ENCODE measurements at places on chromosomes 5 and 9.

DNA sequence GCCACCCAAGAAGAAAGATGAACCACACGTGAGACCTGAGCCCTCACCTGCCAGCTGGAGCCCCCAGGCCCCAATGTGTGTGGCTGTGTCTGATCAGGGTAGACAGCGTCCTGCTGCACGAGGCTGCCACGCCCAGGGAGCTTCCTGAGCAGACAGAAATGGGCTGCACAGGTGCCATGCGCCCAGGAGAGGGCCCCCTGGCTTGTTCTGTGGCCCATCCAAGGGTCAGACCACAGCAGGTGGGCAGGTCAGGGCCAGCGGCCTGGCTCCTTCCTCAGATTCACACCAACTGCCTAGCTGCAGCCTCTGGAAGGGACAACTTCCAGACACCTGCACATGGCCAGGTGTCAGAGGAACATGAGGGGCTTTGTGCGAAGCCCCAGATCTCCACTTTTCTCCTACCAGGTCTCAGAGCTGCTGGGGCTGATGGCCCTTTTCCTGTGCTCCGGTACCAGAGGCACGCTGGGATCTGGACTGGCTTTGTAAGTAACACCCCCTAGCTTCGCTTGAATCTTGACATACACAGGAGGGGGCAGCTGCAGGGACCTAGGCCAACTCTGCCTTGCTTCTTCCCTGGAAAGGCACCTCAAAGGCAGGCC, 10.8 kb downstream of the SARDH start:
- DNase-seq = no peak

DNA sequence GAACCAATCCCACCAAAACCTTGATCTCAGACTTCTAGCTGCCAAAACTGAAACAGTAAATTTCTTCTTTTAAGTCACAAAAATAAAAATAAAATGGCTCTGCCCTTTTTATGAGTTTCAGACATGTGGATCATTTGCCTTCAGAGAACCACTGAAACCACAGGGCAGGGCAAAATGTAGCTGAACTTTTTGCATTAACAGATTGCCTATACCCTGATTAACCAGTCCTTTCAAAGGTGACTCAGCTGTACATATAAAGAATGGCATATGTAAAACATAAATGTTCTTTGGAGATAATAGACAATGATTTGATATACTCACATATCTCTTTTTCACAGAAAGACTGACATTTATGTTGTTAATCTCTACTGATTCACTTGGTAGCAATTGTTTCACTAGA, 187.1 kb upstream of the GRIN3A start:
- DNase-seq = no peak

DNA sequence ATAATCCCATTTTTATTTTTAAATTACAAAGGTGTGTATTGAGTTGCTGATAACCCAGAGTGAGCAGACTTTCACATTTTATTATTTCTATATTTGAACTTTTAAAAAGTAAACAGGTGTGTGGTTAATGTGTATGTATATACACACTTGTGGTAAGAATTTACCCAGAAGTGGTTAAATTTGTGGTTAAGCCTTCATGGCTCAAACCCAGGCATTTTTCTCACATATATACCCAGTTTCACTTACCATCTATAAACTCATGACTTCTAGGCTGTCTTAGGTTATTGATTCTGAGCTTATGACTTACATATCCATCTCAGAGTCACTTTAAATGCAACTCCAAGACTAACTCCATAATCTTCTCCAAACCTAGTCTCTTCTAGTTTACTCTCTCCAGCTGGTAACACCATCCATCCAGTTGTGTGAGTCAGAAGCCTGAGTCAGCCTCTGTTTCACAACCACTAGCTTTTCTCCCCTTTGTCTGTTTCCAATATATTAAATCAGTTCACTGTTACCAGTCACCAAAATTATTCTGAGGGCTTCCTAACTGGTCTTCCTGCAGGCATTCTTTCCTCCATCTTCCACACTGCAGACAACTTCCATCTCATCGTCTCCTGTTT, 20.2 kb downstream of the ZBED3 start:
- DNase-seq = no peak

DNA sequence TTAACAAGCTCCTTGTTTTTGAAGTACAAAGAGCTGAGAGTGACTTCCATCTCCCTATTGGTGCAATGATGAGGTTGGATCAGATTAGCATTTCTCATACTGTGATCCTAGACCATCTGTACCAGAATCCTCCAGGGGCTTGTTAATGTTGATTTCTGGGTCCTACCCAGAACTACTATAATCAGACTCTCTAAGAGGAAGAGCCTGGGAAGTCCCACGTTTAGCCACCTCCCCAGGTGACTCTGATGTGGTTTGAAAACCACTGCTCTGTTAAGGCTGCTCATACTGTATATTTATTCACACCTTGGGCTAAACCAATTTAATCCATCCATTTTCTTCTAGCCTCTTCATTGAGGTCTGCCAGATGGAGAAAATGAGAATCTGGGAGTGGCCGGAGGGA, 49.6 kb upstream of the SMIM32 start:
- DNase-seq = no peak

- no peak for DNase-seq
These were observed 151.8 kb upstream of the VLDLR start for GRCh38 chr9:2469681-2470221.

GRCh38 chr9:4489919-4490704, at the start of gene SLC1A1:
Gene SLC1A1, plus strand, starts transcription at chr9:4490468. Its CDS starts 212 bp downstream, at chr9:4490680.
- DNase-seq = no peak

GRCh38 chr5:40660751-40661150, 19.0 kb upstream of the PTGER4 start:
- no peak for DNase-seq

GRCh38 chr9:113350937-113351336, 1.6 kb downstream of the BSPRY start:
- no peak for DNase-seq

GRCh38 chr5:164672931-164673694, 1167.7 kb downstream of the MAT2B start:
- DNase-seq = no peak

GRCh38 chr5:120088836-120089235, 375.3 kb upstream of the PRR16 start:
- DNase-seq = no peak

- no peak for DNase-seq
These were observed 109.6 kb downstream of the BAAT start for GRCh38 chr9:101274971-101275768.

- DNase-seq = no peak
These were observed 210.1 kb upstream of the TRIM32 start for GRCh38 chr9:116476935-116477381.

GRCh38 chr5:149427374-149427773, 48.3 kb upstream of the IL17B start:
- DNase-seq = no peak

- no peak for DNase-seq
These were observed 117.0 kb upstream of the BOD1 start for GRCh38 chr5:173733425-173733824.

DNA sequence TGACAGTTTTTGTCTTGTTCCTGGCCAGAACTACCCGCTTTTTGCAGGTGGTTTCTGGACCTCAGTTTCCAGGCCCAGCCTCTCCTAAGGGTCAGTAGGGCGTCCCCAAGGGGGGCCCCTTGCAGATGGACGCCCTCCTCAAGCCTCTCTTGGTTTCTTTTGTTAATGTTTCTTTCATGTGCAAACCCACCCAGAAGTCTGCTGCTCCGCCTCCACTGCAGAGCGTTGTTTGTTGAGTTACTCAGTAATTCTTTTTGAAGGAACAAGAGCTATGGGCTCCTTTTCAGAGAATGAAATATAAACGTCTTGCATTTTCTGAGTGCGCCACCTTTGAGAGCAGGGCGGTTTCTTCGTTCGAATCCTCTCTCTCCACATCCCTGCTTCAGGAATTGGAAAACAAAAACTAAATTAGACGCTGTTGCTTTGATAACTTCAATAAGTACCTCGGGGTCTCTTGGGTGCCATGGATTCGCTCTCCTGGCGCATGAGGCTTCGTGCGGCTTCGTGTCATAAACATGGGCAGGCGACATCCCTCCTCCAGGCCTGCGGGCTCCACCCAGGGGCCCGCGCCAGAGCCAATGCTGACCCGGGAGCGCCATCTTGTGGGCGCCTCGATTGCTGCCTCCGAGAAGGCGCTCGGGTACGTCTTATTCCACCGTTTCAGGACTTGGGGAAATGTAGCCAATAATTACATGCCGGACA, 38.3 kb upstream of the CKMT2 start:
- peak; percentile 90 for DNase-seq

DNA sequence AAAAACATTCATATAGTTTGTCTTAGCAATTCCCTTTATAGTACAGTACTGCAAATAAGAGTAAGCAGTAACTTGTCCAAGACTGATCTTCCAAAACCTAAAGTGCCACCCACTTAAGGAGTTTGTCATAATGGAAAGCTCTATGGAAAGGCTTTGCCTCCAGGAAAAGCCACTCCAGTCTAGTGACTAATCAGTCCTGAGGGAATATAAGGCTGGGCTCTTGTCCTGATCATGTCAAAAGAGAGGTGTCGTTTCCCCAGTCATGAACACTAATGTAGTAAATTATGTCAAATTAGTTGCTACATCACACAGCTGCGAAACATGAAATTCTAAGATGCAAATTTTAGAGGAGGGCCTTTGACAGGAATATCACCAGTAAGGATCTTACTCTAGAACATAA, 271.6 kb downstream of the GABRB2 start:
- no peak for DNase-seq

DNA sequence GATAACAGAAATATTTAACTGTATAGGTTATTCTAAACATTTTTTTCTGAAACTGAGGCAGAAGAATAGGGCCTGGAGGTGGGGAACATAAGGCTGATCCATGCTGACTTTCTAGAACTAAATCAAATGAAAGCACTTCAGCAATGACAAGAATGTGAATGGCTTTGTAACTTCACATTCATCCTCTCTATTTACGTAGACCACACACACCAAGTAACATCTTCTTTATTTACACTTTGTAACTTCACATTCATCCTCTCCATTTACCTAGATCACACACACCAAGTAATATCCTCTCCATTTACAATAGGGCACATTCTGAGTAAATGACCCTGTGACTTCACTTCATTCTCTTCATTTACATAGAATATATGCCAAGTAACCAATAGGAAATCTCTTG, 251.8 kb upstream of the CDH9 start:
- no peak for DNase-seq

DNA sequence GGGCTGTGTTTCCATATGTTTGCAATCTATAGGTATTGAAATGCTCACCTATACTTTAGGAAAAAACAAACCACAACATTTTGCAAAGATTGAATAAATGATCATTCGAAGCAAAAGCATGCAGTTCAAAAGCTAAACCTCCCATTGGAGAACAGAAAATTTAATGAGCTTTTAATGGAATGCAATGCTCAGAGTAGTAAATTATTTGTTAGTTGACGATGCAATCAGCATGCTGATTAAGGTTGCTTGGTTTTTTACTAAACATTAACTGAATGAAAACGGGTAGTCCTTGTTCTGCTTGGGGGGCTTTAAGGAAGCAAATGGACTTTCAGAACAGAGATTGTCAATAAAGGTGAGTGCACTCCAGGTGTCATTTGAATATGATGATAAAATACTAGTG, 123.3 kb upstream of the TMEM161B start:
- no peak for DNase-seq
